ENCODE measurements at places on chromosomes 7 and 10.

GRCh38 chr7:150435390-150436073, 14.9 kb upstream of the GIMAP8 start:
- DNase-seq: no peak

DNA sequence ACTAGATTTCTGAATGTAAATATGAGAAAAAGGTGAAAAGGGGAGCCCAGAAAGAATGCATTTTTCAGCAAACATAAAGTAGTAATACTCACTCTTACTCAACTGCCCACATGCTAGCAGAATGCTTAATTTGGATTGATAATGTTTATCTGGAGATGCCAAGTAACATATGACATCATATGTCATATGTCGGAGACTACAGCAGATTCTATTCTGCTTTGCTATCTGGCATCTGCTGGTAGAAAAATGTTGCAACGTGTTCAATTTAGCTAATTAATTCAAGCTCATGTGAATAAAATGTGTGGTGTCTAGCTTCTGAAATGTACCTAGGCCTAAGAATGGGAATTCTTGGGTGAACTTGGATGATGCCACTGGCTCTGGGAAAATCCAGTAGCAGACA, 4.5 kb downstream of the BBIP1 start:
- DNase-seq: no peak

- no peak for DNase-seq
These were observed 220.0 kb upstream of the LRRN3 start for GRCh38 chr7:110870926-110871325.

DNA sequence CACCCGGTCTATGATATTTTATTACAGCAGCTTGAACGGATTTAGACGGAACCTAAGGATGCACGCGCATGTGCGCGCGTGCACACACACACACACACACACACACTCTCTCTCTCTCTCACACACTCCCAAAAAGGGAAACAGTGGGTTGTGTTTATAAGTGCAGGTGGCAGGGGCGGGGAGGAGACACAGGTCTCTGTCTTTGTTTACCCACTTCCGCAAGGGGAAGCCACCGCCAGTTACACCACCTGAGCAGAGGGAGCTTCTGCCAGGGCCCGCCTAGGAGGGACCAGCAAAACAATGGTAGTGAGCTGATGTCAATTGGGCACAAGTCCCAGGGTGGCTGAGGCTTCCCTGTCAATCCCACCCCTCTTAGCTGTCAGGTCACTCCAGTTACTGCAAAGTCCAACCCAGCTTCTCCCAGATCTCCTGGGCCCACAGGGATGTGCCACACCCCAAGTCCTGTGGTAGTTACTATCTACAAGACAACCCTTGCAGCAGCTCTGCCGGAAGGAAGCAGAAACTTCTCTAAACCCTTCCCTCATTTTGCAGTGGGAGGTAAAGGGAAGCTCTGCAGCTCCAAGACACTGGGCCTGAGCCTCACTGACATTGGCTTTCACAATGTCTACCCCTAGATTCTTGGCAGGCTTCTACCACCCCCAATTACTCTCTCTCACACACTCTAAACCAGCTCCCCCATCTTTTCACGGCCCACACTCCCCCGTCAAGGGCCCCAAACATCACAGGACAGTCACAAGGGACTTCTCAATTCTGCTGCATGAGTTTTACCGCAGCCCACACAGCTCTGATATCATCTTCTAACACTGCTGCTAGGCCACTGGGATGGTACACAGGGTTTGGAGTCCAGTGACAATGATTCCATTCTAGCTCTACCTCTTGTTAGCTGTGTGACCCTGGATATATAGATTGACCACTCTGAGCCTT, 17.6 kb downstream of the ANXA11 start:
- DNase-seq: no peak

DNA sequence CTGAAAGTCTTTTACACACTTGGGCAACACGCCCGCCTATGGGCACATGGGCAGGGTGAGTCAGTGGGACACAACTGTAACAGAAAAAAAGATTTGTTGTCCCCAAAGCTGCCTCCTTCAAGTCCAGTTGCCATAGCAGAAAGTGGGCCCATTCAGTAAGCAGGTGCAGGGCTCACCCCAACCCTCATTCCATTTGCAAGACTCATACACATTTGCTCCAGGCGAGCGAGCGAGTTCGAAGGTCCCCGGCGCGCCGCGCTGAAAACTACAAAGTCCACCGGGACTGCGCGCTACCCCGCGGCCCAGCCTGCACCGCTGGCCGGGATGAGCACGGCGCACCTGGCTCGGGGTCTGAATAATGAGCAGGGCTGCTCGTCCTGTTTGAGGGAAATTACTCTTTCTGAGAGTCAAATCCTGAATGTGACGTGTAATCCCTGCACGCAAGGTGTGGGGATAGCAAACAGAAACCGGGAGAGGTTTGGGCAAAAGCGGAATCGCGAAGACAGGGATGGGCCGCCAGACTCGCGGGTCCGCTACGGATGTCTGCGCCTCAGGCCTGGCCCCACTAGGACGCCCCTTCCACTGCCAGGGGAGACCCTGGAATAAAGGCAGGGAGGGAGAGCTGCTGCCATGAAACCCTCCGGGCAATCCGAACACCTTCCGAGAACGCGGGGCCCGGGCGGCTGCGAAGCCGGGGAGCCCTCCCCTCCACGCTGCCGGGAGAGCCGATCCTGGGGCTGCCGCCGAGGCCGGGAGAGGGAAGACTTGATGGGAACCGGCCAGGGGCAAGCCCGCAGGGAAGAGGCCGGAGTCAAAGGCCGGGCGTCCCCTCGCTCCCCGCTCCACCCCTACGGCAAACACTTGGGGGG, 982 bp downstream of the COBL start:
- no peak for DNase-seq

DNA sequence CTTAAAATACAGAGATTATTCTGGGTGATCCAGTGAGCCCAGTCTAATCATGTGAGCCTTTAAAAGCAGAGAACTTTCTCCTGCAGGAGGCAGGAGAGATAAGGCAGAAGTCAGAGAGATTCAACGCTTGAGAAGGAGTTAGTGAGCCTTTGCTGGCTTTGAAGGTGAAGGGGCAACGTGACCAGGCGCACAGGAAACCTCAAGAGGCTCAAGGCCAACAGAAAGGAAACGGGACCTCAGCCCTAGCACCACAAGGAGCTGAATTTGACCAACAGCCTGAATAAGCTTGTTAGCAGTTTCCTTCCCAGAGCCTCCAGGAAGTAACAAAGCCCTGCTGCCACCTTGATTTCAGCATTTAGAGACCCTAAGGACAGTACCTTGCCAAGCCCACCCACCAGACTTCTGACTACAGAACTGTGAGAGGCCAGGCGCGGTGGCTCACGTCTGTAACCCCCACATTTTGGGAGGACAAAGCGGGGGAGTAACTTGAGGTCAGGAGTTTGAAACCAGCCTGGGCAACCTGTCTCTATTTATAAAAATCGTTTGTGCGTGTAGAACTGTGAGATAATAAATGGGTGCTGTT, 87.3 kb upstream of the KAT6B start:
- no peak for DNase-seq

DNA sequence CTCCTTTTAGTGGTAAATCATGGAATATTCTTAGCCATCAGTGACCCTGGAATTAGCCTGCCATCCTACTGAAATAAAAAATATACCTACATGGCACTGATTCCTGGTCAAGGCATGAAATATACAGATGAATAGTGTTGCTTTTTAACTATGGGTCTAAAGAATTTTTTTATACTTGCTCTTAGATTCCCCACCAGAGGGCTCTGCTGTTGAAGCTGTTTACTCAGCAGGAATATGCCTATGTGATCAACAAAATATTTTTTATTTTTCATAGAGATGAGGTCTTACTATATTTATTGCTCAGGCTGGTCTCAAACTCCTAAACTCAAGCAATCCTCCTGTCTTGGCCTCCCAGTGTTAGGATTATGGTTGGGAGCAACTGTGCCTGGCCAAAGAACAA, 13.5 kb downstream of the ZC3HC1 start:
- DNase-seq: no peak

DNA sequence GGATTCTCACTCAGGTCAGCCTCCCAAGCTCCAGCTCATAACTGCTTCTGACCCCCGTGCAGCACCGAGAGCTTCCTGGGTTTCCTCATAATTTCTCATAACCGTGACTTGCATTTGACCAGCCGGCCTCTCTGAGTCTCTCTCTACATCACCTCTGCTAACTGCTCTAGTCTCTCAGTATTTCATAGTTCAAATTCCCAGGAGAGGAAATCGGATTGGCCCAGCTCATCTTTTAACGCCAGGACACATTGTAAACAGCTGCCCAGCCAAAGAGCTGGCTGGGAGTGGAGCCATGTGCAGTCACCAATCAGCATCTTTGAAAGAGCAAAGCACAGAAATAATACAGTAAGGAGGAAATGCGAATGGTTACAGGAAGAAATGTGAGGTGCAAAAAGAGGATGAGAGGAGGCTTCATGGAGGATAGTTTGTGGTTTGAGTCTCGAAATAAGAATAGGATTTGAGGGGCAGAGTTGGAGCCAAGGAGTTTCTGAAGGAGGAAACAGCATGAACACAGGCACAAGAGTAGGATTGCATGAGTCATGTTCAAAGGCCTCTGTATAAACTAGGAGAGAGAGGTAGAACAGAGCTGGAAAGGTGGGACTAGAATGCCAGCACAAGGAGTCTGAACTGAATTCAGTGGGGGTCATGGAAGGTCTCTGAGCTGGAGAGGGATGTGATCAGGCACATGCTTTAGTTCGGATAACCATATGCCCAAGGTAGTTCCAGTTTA, 15.2 kb upstream of the LBX1 start:
- DNase-seq: no peak

DNA sequence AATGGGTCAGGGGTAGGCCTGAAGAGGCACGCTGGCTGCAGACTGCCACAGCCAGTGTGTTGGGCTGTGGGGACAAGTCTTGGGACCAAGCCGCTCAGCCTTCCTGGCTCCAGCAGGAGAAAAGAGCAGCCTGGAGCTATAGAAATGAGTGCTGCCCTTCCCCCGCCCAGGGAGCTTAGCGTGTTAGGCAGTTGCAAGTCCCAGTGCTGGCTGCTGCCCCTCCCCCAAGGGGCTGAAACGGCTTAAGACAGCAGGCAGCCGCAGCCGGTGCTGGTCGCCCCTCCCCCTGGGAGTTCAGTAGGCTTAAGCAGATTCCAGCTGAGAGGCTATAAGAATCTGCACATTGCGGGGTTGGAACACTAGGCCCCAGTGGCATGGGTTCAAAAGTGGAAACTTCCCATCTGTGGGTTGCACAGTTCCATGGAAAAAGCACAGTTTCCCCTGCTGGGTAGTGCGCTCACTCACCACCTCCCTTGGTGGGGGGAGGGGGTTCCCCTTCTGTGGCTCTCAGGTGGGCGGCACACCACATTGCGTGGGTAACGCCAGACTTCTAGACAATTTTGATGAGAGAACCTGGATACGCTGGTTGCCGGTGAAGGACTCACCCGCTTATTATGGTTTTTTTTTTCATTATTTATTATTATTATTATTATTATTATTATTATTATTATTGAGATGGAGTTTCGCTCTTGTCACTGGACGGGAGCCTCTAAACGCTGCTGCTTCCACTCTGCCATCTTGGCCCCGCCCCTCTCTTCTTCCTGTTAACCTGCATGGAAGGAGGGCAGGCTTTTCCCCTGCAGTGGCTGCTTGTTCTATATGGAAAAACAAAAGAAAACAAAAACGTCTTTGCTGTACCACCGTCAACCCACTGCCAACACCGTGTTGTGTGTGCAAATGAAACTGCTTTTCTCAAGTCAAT, 151.1 kb downstream of the CXCL12 start:
- no peak for DNase-seq

DNA sequence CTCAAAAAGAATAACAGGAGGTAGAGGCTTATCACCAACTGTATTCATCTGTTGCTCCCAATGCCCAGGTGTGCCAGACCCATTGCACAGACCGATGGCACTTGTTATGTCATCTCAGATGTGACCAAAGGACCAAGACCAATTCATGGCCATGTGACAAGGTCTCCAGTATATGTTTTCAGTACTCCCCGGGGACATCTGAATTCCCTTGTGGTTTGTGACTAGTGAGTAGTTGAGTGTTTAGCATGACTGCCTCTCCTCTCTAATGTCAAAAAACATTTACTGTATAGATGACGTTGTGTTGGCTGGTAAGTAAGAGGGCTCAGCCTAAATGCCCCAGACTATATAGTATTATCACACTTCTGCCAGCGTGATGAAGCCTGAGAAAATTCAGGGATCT, 202.1 kb upstream of the SMIM30 start:
- no peak for DNase-seq

DNA sequence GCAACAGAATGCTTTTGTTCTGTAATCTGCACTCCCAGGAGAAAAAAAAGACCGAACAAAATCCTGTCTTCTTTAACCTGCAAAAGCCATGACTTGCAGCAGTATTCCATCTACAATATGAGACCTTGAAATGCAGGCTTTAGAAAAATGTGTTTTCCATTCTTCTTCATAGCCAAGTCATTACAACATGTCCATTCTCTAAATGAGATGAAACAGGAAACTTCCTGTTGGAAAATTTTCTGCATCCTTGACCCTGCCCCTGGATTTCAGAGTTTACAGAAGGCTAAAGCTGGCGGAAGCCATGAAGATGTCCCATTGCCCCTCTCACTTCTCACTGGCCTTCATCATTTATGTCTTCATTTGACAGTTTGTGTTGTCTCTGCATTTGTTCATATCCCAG, 546.4 kb downstream of the TNS3 start:
- no peak for DNase-seq

DNA sequence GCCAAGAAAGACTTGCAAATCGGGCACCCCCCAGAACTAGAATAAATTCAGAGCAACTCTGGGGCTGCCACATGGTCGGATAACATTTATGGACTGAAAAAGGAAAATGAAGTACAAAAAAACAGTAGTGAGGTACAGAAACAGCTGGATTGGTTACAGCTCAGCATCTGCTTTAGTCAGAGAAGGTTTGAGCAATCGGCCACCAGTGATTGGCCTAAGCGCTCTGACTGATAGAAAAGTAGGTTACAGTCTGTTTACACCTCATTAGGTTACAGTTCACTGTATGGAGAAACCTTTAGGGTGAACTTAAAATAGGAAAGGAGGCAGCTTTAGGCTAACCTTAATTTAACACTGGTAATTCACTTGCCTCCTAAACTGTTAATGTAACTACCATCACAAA, 102.0 kb upstream of the DKK1 start:
- no peak for DNase-seq

GRCh38 chr7:1160670-1161021, 650 bp upstream of the ZFAND2A start:
- DNase-seq: no peak

GRCh38 chr7:19920705-19921104, 147.3 kb upstream of the TMEM196 start:
- no peak for DNase-seq

DNA sequence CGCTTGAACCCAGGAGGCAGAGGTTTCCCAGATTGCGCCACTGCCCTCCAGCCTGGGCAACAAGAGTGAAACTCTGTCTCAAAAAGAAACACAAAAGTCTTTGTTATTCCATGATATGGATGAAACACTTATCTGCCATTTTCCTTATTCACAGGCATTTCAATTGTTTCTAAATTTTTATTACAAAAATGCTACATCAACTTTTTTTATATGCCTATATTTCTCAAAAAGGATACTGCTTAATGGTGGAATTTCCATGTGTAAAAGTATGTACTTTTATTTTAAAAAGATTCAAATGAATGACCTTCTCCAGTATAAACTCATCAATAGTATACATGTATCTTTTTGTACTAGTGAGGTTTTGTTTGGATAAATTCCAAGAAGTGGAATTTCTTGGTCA, 41.9 kb upstream of the STMP1 start:
- DNase-seq: no peak

- no peak for DNase-seq
These were observed 61.6 kb downstream of the COBL start for GRCh38 chr7:51255036-51255435.
